ENCODE measurements at places on chromosomes 3 and 15.

GRCh38 chr15:78034495-78035191 lies 42.9 kb downstream of the TBC1D2B start:
- peak; percentile 85 for DNase-seq

- no peak for DNase-seq
These were observed 299.5 kb downstream of the CADM2 start for GRCh38 chr3:85258326-85258725.

GRCh38 chr15:65870889-65871533 lies 1.7 kb downstream of the RAB11A start:
- DNase-seq = peak; percentile 57

GRCh38 chr3:45986303-45986982 lies 9.2 kb downstream of the FYCO1 start:
- DNase-seq = no peak

- no peak for DNase-seq
These were observed 755 bp downstream of the PARP15 start for GRCh38 chr3:122578069-122578740.

GRCh38 chr3:15113471-15113870 lies 14.5 kb upstream of the RBSN start:
- DNase-seq = no peak

GRCh38 chr3:149356044-149356592 lies 21.3 kb downstream of the TM4SF1 start:
- DNase-seq = no peak
